ENCODE measurements at places on chromosomes 5 and 9.

GRCh38 chr9:132365986-132366385 lies 11.2 kb upstream of the SETX start:
- no peak for DNase-seq

GRCh38 chr5:87390576-87391199 lies 22.0 kb downstream of the CCNH start:
- no peak for DNase-seq

GRCh38 chr5:61450493-61451279 lies 118.6 kb downstream of the ZSWIM6 start:
- DNase-seq = no peak

- no peak for DNase-seq
Measured at GRCh38 chr9:89543621-89544278, 45.8 kb upstream of the SEMA4D start.

GRCh38 chr5:10355071-10355889 lies 1.8 kb downstream of the MARCHF6 start:
- DNase-seq = no peak

DNA sequence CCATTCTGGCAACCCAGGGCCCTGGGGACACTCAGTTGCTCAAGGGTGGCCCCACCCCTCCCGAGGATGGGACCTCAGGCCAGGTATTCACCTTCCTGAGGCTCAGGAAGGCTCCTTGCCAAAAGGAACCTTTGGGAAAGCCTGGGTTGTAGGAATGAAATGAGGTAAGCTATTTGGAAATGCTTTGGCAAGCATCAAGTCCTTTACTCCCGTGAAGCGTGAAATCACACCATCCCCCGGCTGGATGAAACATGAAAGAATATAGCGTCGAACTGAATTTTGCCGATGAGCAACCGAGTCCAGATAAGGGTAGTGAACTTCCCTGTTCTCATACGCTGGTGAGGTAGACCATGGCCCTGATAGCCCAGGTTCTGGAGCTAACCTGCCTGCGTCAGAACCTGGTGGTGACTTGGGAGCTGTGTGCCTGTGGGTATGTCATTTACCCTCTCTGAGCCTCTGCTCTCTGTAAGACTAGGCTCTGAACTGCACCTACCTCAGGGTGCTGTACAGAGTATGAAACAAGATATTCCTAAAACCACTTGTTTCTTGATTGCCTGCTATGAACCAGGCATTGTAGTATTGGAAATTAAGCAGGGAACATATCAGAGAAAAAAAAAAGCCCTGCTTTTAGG lies 105.3 kb upstream of the BOD1 start:
- no peak for DNase-seq

- DNase-seq = no peak
Measured at GRCh38 chr9:99259231-99259918, 37.3 kb downstream of the SEC61B start.

- DNase-seq = no peak
Measured at GRCh38 chr9:137448602-137448962, 7.4 kb upstream of the ENTPD8 start.

GRCh38 chr5:42494414-42494813 lies 71.2 kb downstream of the GHR start:
- DNase-seq = no peak

- no peak for DNase-seq
Measured at GRCh38 chr5:128493657-128494329, 44.3 kb downstream of the FBN2 start.

DNA sequence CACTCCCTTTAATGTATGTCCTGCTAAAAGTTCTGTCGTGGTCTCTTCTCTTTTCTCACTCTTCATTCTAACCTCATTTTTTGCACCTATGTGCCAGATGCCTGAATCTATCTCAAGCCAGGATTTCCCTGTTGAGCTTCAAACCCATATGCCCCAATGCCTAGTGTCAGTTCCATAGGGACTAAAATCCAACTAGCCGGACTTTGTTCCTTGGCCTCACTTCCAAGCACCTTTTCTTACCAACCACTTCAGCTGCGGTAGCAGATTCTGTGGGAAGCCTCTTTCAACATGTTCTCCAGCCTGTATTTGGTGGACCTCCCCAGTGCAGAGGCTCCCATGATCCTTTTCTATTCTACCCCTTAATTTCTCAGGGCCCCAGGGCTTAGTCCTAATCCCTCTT lies 17.5 kb downstream of the C9orf57 start:
- no peak for DNase-seq

GRCh38 chr5:180646963-180647305 lies 2.5 kb downstream of the FLT4 start:
- no peak for DNase-seq

DNA sequence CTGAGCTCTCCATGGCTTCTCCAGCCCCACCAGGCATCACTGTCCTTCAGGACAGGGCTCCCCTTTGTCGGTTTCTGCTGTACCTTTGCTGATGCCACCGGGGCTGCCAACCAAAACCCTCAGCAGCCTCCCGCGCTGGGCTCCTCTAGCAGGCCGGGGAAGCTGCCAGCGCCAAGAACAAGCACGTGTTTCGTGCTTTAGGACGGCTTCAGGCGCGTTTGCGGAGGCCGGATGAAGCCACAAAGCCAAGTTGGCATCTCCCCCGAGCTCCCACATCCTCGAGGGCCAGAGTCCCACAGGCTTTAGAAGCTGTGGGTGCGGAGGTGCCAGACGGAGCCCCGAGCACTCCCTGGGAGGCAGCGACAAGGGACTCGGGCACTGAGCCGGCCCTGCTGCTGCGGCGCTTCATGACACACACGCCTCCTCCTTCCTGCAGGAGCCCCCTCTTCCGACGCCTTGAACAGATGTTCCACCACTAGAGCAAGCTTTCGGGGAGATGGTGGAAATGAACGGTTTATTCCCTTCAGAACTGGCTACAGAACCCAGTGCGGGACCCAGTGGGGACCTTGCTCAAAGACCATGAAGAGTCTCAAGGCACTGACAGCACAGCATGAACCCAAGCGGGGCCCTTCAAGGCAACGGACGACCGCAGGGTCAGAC lies 36.7 kb downstream of the SARDH start:
- DNase-seq = no peak

GRCh38 chr5:102826629-102827028 lies 71.5 kb downstream of the PAM start:
- no peak for DNase-seq

GRCh38 chr5:78787783-78788182 lies 139.2 kb upstream of the LHFPL2 start:
- no peak for DNase-seq

- no peak for DNase-seq
Measured at GRCh38 chr5:180338001-180338707, 15.0 kb downstream of the GFPT2 start.

DNA sequence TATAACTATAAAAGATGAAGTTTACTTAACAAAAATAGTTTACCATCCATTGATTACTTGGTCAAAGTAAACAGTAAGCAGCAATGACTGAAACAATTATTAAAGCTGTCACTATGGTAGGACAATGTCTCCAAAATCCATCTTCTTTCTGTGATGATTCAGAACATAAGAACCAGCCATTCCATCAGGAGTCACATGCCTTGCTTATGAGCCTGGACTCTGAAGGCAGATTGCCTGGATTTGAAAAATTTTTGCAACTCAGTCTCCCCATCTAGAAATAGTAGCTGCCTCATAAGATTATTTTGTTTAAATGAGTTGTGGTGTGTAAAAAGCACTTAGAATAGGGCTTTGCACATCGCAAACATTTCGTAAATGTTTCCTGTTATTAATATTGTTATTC lies 136.2 kb downstream of the LIFR start:
- DNase-seq = no peak

DNA sequence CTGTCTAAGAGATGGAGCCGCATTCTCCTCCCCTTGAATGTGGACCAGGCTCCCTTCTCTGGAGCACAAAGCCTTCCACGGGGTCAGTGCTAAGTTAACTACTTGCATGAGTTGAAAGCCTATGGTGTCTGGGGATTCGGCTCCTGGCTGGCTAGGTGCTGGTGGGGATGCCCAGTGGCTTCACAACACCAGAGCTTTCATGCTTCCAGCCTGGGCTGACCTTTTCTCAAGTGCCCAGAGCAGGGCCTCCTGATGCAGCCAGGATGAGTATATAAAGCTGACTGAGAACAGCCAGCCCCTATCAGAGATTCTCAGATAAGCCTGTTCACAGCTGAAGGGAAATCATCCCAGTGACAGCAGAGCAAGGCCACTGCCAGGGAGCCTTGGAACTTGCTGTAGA lies 11.8 kb downstream of the GALNT12 start:
- DNase-seq = no peak

- DNase-seq = no peak
Measured at GRCh38 chr9:128358861-128359260, 12.3 kb upstream of the URM1 start.

DNA sequence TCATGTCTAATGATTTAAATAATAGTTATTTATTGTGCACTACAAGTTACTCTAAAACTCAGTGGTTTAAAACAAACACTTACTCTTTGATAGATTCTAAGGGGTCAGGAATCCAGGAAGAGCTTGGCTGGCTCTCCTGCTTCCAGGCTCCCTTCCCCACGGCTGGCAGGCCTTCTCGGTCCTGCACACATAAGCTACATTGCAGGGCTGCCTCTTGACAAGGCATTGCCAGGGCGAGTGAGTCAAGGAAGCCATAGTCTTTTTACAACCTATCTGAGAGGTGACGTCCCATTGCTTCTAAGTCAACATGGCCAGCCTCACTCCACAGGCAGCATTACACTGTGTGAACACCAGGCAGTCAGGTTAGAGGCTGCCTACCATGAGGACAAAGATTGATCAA lies 119.8 kb downstream of the AUH start:
- no peak for DNase-seq

GRCh38 chr9:110971705-110972104 lies 66.6 kb downstream of the LPAR1 start:
- no peak for DNase-seq

DNA sequence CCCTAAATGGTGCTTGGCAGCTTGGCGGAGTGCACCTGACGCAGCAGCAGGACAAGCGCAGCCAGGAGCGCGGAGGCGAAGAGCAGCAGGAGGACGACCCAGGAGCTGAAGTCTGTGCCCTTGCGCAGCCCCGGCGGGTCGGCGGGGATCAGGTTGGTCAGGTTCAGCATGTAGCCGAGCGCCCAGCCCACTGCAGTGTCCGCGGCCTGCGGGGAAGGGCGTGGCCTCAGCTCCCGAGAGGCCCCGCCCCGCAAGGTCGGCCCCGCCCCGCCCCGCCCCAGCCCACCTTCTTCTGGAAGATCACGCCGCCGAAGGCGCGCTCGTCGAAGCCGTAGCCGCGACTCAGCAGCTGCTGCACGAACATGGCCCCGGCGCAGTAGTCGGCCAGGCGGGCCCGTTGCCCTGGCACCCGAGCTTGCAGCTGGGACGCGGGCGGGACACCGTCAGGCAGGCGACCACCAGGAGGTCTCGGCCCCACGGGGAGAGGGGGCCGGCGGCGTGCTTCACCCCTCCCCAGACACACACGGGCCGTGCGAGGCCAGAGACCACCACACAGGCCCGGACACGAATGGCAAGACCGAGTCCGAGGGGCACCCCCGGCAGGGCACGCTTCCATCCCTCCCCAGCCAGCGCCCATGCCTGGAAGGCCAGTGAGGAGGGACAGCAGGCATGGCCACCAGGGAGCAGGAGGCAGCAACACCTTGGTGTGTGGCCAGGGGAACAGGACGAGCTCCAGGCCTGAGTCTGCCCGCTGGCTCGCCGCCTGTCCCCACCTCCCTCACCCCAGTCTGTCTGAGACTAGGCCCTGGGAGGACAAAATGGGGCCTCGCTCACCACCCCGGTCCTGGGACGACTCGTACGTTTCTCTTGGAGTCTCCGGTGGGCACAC lies 2.9 kb upstream of the NPDC1 start:
- DNase-seq = no peak

DNA sequence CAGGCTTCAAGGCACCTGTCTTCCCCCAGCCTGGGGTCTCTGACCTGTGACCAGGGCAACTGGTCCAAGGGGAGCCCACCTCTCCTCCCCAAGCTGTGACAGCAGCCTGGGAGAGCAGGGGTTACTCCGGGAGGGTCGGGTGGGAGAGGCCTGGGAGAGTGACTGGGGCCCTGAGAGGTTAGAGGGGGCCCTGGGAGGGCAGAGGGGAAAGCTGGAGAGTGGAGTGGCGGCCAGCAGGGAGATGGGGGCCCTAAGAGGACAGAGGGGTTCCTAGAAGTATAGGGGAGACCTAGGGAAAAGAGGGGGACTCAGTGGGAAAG lies 302 bp downstream of the LCN9 start:
- DNase-seq = no peak

GRCh38 chr5:180803181-180804128 lies 849 bp upstream of the MGAT1 start:
- no peak for DNase-seq

DNA sequence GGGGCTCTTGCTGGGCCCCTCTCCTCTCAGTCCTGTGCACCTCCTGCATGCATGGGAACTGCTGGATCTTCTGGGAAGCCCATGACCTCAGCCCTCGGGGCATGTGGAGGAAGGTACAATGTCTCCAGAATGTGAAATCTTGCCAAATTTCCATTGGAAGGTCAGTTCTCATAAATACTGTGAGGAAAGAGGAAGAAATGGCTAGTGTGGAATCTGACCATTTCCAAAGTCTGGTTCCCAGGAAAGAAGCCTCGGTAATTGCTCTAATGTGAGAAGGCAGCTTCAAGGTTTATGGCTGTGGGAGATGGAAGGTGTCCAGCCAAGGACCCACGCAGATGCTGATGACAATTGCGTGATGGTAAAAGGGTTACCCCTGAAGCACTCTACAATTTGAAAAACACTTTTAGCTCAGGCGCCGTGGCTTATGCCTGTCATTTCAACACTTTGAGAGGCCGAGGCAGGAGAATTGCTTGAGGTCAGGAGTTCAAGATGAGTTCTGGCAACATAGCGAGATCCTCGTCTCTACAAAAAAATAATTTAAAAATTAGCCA lies 8.1 kb upstream of the IL17B start:
- DNase-seq = no peak

DNA sequence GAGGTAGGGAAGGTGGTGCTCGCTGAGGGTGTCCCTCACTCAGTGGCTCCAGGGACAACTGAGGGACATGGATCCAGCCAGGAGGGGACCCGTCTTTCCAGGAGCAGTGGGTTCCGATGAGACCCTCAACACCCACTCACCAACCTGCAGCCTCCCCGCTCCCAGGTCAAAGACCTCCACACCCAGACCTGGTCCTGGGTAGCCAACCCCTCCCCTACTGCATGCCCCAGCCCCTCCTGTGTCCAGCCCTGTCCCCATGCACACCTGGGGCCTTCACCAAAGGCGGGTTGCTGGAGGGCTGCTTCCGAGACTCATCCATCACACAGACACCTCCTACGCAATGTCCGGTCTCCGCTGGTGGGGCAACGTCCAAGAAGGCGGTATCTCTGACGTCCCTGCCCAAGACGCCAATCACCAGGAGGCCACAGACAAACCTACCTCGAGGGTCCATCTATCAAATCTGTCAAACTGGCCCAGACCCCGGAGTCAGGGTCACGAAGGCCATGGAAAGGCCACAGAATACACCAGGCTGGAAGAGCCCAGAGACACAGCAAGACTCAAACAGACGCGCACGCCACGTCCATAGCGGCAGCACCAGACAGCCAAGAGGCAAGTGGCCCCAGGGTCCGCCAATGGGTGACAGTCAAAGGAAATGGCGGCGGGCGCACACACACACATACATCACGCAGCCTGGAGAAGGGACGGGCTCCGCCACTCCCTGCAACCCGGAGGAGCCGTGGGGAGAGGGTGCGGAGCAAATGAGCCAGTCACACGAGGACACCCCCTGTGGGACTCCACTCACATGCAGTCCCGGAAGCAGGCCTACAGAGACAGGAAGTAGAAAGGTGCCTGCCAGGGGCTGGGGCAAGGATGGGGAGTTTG lies 10.8 kb downstream of the NACC2 start:
- no peak for DNase-seq

Measured in progenitor cell of endocrine pancreas (in vitro differentiated cells).